ENCODE measurements at places on chromosomes 2 and 18. TPM values are rescaled to one million over a fixed set of nuclear protein-coding genes. Genes with fewer than 3 reads are reported as not detected.

The NCOA1 gene
- 27.5 TPM for total RNA-seq

The CROCC2 gene
- not detected for total RNA-seq

The TMEM185B gene
- 39.8 TPM for total RNA-seq

The SNORC gene
- 0.32 TPM for total RNA-seq

The TANC1 gene
- 12.4 TPM for total RNA-seq

DNA sequence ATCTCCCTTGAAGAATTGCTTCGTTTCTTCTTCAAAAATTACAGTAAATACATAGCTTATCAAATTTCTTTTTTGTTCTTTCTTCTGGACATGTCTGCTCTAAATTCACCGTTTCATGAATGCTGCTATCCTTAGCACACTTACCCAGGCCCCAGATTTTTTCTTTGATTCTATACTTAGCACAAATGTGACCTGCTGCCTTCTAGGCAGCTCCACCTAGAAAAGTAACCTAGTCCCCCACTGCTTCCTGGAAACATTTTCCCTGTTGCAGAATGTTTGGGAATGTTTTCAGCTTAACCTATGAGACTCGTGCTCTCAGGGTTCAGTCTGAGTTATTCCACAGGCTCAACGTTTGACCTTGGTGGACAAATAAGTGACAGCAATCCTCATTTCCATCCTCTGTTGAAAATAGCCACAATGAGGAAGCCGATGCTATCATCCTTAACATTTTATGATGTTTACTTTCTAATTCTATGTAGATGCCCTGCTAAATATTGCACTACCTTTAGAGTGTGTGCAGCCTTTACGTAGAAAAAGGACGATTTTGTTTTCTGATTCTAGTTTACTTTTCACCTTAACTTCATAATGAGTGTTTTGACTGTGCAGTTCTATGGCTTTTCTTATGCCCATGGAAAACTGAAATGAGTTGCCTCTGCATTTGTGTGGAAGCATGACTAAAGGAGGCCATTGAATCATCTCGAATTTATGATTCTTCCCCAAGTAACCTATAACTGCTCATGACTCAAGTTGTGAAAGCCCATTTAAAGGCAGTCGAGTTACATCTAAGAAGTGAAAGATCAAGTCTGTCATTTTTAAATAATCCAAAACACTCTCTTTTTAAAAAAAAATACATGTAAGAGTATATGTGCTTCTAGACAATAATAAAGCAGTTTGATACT is 47.7 kb downstream of the TMEM182 start:
- DNase-seq, result peak; percentile 14

- no peak for DNase-seq
These were observed 29.3 kb downstream of the APOB start for GRCh38 chr2:21014364-21015280.

DNA sequence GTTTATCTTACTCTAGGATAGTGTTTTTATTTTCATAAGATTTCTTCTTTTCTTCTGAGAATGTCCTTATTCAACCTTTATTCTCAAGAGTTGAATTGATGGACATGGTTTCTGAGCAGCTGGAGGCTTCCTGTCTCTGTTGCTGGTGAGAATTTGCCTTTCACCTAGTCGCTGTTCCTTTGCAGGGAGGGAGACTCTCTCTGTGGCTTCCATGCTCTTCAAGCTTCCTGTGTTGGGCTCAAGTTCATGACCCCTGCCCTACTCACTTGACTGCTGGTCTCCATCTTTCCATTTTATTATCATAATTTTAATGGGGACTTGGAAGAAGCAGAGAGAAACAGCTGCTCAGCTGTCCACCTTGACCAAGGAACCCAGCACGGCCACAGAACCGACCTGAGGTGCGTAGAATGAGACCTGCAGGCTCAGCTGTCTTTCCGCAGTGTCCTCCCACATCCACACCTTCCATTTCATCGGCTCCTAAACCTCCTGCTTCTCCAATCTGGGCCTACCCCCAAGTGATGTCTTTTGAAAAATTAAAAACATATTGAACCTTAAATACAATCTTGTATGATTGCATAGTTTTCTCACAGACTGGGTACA is 24.2 kb downstream of the TMEM18 start:
- DNase-seq, result no peak

DNA sequence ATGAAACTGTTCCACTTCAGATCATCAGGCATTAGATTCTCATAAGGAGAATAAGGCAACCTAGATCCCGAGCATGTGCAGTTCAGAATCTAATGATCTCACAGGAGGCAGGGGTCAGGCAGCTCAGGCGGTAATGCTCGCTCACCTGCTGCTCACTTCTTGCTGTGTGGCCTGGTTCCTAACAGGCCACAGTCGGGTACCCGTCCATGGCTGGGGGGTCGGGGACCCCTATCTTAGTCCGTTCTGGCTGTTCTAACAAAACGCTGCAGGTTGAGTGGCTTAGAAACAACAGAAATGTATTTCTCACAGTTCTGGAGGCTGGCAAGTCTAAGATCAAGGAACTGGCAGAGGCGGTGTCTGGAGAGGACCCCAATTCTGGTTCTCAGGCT is 79.2 kb downstream of the ASB1 start:
- DNase-seq, result no peak

DNA sequence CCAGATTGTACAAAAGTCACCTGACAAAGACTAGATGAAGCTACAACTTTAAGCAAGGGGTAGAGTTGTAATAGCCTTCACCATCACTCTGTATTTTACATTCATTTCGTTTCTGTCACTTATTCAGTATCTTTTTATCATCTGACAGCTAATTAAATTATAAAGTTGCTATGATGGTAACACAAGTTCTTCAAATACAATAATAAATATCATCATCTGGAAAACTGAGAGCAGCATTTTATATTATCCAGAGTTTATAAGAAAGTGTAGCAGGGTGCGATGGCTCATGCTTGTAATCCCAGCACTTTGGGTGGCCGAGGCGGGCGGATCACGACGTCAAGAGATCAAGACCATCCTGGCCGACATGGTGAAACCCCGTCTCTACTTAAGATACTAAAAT is 21.1 kb downstream of the DYNC2LI1 start:
- no peak for DNase-seq

Measured in LHCN-M2 (cell line).